Progenitor cell of endocrine pancreas (in vitro differentiated cells): ENCODE measurements at places on chromosomes 2 and 18. TPM values are rescaled to one million over a fixed set of nuclear protein-coding genes. Genes with fewer than 3 reads are reported as not detected.

NT5DC4 gene
- not detected in 2 replicates for total RNA-seq

- DNase-seq = no peak
Measured at GRCh38 chr2:95260028-95261023, 13.9 kb upstream of the PROM2 start.

ERICH2 gene
- total RNA-seq = 0.91 and 1.1 TPM in 2 replicates

GRCh38 chr2:16821692-16822091 is 156.1 kb upstream of the CYRIA start:
- DNase-seq = no peak

GCC2 gene
- 79.4 and 82.8 TPM in 2 replicates for total RNA-seq

GRCh38 chr2:191114403-191114886 is 36.3 kb downstream of the STAT4 start:
- DNase-seq = no peak
